SHP77 (cell line): ENCODE measurements at places on chromosomes 12 and 14.

DNA sequence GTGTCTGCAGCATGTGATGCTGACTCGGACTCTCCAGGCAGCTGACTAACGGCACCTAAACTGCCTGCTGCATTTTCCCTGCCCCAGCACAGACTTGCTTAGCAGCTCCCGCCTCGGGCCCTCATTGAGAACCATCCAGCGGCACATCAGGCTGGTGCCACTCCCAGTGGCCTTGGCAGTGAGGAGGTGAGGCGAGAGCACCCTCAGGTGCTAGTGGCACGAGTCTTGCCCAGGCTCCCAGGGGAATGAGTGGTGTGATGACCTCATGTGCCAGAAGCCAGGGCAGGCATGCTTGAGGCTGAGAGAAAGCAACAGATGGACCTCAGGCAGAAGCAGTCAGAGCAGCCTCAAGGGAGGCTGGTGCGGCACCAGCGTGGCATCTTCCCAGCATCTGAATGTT is 60.2 kb downstream of the PRKCH start:
- no peak for DNase-seq

DNA sequence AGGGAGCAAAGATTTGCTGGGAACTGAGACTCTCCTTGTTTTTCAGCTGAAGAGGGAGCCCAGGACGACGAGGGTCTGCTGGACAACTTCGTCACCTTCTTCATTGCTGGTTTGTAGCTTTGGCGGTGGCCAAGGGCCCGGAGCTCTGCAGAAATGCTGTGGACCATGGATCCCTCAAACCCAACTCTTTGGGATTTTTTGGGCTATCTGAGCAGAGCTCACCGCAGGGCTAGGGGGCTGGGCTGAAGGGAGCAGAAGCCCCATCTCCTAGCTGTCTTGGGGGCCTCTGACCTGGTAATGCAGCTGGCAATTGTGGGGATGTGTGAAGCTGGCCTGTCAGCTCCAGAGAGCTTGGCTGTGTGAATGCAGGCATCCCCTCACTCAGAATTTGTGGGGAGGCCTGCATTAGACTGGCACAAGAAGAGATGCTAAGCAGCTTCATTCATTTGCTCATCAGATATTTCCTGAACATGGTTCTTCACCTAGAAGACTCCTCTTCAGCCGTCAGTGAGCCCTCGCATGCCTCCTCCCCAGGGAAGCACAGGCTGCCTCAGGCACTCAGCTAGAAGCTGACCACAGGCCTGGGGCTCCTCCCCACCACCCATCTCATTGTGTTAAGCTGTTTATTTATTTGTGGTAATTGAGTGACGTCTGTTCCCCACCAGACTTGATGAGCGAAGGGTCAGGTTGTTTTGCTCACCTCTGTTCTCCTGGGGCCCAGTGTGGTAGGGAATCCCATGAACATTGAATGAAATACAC is 32.2 kb downstream of the CYP46A1 start:
- no peak for DNase-seq

DNA sequence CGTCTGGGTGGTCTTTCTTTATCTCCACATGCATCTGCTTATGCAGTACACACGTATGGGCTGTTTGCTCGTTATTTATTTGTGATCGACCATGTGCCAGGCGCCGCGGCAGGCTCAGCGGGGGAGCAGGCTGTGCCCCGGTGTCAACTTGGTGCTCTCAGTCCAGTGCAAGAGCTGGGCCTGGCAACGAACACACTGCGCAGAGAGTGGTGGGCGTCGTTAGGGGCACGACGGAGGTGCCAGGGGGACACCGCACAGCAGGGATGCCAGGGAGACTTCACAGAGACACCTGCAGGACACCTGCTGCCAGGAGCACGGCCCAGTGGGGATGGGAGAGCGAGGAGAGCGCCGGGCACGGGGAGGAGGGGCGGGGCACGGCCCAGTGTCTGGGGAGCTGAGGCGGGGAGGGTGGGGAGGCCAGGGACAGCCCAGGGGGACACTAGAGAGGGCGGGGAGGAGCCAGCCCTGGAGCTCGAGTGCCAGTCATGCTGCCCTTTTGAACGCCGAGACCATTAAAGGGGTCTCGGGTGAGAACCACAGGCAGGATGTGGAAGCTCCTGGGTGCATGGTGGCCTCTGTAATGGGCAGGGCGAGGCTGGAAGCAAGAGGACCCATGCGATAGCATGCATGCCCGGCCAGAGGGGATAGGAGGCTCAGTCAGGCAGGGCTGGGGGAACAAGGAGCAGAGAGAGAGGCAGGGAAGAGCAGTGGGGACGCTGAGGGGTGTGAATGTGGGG is 652 bp upstream of the LRCOL1 start:
- no peak for DNase-seq

DNA sequence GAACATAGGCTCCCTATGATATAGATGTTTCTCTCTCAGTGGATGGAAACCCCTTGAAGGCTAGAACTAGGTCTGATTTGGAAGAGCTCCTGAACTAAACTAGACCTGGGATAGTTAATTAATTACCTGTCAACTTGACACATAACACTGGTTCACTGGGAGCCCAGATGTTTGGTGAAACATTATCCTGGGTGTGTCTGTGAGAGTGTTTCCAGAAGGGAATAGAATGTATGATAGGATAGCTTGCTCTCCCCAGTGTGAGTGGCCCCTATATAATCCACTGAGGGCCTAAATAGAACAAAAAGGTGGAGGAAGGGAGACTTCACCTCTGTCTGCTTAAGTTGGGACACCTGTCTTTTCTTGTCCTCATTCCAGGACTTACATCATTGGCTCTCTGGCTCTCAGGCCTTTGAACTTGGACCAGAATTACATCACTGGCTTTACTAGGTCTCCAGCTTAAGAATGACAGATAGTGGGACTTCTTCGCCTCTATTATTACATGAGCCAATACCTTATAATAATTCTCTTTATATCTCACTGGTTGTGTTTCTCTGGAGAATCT is 194.1 kb downstream of the KTN1 start:
- DNase-seq = no peak

GRCh38 chr14:36394593-36394992 is 74.2 kb upstream of the MBIP start:
- no peak for DNase-seq

- peak; percentile 11 for DNase-seq
These were observed 188.3 kb upstream of the BCL2L14 start for GRCh38 chr12:11882301-11883019.

- DNase-seq = no peak
These were observed 136.0 kb downstream of the MSRB3 start for GRCh38 chr12:65414526-65414925.

- no peak for DNase-seq
These were observed 102.7 kb upstream of the MAP1LC3B2 start for GRCh38 chr12:116456330-116457082.

GRCh38 chr14:103885509-103885932 is 38.1 kb upstream of the PPP1R13B start:
- DNase-seq = no peak

- peak; percentile 78 for DNase-seq
These were observed 3.7 kb upstream of the CLBA1 start for GRCh38 chr14:104981699-104982541.

DNA sequence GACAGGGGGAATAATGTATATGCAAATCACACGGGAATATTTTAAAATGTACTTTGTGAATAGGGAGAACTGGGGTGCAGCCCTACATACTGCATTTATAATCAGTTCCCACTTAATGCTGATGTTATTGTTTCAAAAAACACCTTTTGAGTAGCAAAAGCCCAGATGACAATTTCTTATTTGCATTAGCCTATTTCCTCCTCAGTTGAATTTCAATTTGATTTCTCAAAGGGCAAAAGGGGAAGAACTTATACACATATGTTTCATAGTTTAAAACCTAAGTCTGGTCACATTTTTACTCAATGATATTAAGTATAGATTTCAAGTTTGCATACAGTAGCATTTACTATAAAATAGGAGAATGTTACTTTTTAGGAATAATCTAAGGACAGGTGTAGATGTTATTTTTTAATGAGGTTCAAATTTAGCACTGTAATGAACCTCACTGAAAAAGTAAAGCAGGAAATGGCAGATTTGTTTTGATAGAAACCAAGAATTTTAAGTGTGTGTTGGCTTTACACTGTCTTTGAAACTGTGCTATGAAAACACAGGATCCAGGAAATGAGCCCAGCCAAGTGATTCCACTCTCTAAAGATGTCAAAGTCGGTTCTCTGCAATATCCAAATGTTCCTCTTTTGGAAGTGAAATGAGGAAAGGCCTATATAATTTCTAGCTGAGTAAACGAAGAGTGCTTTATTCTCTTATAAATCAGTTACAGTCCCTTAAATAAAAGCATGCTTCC is 367.4 kb downstream of the BTG1 start:
- no peak for DNase-seq

DNA sequence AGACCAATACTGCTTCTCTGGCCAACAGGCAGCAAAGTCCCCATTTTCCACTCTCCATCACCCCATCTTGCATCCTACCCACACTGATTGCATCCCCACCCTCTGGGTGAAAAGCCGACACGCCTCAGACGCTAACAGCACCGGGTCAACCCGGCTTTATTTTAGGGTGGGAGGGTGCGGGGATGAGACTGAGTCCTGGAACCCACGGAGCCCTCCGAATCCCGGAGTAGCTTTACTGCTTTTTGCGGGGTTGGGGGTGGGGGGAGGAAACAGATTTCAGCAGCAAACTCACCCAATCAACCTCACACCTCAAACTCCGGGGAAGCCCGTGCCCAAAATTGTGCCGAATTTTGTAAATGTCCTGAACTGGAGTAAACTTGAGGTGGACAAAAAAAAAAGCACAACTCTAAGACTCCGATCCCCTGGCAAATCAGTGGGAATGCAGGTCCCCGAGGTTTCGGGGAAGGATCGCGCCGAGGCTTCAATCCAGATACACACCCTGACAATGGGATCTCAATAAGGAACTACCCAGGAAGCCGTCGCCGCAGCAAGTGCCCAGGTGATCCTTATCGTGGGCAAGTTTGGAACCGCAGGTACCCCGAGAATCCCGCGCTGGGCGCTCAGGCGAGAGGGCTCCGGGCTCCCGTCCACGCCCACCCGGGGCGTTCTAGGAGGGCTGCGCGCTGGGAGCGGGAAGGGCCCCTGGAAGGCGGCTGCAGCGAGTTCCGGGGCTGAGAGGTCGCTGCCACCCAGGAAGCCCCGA is 1.1 kb downstream of the GCH1 start:
- peak; percentile 50 for DNase-seq

GRCh38 chr12:70508178-70508577 is 129.1 kb downstream of the PTPRB start:
- no peak for DNase-seq

DNA sequence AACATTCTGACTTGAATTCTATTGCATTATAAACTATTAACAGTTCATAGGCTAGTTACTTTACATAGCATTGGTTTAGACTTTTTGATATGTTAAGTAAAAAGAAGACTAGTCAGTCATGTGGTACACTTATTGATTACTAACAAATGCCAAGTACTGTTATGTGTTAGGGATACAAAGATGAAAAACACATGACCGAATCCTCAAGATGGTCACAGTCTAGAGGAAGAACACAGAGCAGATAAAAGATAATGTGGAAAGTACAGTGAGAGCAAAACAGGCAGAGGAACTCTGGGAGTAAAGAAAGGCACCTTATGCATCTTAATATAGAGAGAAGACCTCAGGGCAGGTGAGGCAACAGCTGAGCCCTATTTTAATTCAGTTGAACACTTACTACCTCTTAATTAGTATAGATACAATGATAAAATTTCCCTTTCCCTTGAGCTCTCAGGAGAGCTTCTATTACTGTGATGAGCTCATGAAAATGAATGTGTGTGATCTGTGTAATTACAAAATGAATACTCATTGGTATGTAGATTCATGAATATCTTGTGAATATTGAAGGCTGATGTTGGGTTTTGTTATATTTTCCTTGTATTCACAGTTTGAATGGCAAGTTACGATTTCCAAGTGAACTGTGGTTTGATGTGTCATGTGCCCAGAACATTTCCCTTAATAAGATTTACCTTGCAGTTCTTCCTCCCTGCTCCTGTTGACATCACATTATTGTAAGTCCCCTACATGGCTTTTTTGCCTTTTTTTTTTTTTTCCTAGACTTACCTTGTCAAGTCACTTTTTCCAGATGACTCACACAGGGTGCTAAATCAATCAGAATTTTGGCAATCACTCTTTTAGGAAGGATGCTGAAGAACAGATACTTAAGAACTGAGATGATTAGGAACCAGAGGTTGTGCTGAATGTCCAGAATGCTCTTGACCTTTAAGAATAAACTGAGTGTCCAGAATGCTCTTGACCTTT is 29.5 kb upstream of the MSRB3 start:
- DNase-seq = no peak

DNA sequence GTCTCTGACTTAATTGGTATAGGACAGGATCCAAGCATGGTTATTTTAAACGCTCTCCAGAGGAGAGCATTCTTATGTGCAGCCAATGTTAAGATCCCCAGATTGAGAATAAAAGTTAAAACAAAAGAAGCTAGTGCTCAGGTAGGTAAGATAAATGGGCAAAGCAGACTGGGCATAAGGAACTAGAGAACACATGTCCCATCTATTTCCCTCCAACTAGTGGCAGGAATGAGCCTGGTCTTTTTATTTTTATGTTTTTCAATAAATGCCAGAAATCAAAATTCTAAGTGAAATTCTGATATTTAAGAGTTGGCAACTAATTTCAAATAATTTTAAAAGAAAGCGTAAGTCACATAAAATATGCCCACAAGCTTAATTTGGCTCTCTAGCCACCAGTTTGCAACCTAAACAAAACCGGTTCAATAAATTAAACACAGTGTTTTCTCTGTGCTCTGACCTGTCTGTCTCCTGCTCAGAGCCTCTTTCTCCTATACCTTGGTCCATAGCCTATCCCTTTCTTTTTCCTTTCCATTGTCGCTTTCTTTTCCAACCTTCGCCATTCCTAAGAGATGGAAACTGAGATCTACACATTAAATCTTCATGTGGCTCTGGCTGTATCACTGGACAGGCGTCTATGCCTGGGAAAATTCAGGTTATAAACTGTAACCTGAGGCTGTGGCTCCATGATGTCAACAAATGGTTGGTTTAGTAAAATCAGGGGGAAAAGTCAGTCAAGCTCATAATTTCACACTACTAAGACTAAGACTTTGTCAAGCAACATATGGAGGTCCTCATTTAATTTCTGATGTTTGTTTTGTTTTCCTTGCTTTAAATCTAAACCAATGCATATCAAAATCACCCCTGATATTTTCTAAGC is 5.5 kb downstream of the SLC38A1 start:
- no peak for DNase-seq

DNA sequence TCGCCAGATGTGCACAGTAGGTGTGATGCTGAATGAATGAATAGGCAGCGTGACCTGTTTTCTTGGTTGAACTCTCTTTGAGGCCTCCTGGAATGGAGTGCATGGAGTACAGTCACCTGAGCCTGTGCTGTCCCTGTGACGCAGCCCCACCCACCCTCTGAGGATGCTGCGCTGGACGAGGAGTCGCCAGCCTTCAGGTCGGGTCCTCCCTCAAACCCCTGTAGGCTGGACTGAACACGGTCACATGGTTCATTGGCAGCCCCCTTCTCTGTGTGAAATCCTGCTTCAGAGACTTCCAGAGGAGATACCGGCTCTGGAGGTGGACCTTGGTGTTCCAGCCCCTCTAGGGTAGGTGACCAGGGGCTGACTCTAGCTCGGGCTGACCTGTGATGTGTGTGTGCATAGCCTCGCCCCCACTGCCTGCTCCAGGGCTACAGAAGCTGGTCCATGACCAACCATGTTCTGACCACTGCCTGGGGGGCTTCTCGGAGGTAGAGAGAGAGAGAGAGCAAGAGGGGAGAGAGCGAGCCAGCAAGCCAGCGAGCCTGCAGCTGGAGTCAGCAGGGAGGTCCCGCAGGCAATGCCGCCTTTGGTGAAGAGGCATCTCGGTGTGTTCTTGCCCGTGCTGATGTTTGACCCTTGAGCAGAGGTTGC is 158.0 kb upstream of the RTL1 start:
- no peak for DNase-seq
